ENCODE measurements at places on chromosomes 5 and 9. TPM values are rescaled to one million over a fixed set of nuclear protein-coding genes. Genes with fewer than 3 reads are reported as not detected.

DNA sequence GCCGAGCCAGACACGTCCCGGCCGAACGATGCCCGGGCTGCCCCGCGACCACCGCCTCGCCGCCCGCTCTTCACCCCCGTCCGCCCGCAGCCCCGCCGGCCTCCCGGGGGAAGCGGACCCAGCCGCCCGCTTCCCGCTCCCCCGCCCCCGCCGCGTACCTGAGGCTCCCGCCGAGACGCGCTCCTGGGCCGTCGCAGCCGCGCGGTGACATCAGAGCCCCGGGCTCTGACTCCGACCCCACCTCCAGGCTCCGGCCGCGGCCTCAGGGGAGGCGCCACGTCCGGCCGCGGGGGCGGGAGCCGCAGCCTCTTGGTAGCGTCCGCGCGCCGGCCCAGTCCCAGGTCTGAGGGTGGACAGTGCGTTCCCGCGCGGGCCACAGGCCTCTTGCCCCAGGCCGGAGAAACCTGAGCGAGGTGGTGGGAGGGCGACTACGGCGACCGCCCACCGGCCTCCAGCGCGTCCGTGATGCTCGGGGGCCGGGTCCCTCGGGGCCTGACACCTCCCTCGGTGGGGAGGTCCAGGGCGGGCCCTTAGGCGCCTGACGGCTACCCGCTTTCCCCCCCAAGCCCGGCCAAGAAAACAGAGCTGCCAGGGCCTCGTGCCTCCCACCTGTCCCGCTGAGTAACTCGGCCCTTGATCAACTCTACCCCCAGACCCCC is at the start of gene SHROOM1:
TSS of gene SHROOM1 (minus strand) at position 212 of the 659 bp plus-strand sequence. CDS start 4,507 bp downstream, outside the sequence.
- peak; percentile 65 for DNase-seq

Gene GEMIN5
- 17.0 TPM for total RNA-seq

GRCh38 chr5:122144236-122144635 is 14.9 kb downstream of the ZNF474 start:
- DNase-seq, result peak; percentile 65

DNA sequence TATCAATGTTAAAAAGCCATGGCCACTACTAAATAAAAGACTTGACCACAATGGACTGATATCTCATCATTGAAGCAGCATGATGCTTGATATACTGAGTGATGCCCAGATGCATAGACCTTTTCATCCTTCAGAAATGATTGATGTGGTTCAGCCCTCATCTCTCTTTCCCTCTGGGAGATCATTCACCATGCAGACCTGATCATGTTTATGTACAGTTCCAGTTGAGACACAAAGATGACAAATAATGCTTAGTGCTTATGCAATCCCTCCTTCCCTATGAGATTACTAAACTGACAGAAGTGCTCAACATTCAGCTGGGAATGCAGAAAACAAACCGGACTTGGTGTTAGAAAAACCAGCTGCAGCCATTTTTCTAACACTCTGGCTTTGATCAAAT is 91.9 kb upstream of the TLR4 start:
- DNase-seq, result no peak

Gene IL5
- total RNA-seq, result not detected

DNA sequence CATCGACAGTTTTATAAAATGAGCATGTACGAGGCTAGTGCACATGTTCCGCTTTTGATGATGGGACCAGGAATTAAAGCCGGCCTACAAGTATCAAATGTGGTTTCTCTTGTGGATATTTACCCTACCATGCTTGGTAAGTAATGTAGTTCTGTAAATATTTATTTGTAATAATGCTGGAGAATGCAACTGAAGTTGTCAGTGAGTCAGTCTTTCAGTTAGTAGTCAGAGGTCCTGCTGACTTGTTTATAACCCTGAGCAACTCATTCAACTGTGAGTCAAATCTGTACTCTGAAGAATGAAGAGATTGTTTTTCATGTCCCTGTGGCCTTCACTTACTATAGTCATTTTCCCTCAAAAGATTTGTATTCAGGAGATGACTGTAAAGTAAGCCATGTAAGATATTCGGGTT is 28.4 kb upstream of the GPR150 start:
- DNase-seq, result no peak

DNA sequence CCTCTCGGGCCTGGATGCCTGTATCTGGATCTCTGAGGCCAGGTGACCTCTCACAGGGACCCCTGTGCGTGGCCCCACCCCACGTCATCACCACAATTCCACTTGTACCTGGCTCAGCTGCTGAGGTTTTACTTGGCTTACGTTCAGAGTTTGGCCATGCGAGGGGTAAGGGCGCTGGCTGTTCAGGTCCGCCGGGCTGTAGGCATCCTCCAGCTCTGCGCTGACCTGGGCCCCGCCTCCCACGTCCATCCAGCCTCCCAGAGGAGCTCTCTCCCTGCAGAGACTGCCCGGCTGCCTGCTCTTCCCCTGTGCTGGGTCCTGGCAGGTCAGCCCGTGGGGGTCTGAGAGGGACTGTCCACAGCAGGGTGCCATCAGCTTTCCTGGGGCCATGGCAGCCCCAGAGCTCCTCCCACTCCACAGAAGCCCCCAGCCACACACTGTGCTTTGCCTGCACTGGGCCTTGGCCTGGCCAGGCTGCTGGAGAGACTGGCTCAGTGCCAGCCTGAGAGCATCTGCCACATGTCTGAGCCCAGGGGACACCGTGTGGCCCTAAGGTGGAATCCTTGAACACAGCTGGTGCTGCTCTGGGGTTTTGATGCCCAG is 43.6 kb downstream of the SLC6A3 start:
- DNase-seq, result no peak

DNA sequence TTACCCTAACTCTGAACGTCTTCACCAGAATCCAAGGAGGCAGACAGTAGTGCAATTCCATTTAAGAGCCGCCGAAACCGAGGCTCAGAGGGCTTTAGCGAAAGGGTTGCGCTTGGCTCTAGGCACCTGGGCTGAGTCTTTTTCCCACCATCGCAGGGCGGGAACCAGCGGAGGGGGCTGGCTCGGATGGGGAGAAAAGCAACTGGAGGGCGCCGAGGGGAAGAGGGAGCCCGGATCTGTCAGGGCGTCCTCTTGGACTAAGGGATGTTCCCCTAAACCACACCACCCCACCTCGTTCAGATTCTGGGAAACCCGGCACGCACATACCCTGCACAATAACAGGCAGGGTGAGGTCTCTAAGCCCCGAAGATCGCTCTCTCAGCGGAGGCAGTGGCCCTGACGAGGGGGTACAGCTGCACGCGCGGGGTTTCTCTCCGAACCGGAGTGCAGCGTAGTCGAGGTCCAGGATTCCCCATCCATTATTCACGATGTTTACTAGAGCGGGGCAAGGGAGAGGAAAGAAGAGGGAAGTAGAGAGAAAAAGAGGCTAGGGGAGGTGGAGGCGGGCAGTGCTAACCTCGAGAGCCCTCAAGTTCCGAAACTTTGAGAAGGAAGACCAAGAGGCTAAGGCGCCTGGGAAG is 1.3 kb upstream of the POU4F3 start:
- DNase-seq, result no peak

DNA sequence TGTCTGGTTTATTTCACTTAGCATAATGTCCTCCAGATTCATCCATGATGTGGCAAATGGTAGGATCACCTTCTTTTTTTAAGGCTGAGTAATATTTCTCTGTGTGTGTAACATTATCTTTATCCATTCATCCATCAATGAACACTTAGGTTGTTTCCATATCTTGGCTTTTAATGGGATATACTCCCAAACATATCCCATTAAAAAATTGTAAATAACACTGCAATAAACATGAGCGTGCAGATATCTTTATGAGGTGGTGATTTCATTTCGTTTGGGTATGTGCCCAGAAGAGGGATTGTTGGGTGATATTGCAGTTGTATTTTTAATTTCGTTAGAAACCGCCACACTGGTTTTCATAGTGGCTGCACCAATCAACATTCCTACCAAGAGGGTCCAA is 36.2 kb upstream of the UGCG start:
- no peak for DNase-seq

DNA sequence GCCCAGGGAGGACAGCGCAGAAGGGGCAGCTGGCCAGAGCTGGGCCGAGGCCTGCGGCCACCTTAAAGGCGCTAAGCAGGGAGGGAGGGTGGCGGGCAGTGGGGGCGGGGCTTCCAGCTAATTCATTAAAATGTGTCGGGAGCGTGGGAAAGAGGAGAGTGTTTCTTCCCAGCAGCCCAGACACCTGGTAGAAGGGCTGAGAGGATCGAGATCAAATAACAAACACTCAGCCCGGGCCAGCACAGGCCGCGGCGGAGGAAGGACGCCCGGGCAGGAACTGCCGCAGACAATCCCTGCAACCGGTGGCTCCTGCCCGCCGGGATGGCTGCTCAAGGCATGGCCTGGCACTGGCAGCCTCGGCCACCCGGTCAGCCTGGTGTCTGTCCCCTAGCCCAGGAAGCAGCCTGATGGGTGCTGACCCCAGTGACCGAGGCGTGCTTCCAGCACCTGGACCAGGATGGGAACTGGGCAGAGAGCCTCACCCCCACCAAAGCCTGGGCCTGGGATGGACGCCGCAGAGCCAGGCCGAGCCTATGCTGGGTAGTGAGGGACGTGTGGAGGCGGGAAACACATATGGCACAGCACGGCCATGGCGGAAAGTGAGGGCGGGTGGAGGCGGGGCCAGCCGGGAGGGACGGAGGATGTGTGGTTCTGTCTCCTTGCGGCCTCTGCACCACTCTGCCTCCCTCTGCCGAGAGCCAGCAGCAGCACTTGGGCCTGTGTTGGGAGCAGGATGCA is 3.2 kb upstream of the NRARP start:
- DNase-seq, result peak; percentile 72

- DNase-seq, result peak; percentile 83
Observed at GRCh38 chr9:114156657-114157421, 1.5 kb downstream of the COL27A1 start.

Gene STK32A
- 0.66 TPM for total RNA-seq

Gene PCDHA9
- 0.04 TPM for total RNA-seq

DNA sequence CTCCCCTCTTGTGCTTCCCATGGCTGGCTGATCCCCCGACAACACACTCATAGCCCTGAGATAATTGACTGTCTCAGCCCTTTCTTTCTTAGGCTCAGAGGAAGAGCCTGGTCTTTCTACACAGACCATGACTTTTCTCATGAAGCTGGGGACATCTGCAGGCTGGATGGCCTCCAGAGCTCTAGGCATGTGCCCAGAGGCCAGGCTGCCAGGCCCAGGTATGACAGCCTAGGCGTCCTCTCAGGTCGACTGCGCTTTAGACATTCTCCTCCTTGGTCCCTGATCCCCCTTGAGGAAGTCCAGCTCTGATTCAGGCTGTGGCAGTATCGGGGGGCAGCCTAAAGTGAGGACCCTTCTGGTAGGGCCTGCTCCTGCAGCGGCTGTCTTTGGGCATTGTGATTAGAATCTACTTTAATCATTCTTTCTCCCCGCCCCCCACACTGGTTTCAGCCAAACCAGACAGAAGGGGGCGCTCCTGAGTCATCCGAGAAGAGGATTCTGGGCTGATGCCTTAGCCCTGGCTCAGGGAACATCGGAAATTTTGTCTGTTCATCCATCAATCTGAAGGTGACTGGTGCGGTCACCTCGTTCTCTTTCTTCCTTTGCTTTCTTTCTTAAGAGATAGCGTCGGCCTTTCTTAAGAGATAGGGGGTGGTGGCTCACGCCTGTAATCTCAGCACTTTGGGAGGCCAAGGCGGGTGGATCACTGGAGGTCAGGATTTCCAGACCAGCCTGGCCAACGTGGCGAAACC is 66.5 kb upstream of the HSPA9 start:
- DNase-seq, result peak; percentile 54

- no peak for DNase-seq
Observed at GRCh38 chr5:15703901-15704300, 203.9 kb downstream of the FBXL7 start.

- DNase-seq, result no peak
Observed at GRCh38 chr5:123690821-123691220, 178.8 kb downstream of the CSNK1G3 start.

DNA sequence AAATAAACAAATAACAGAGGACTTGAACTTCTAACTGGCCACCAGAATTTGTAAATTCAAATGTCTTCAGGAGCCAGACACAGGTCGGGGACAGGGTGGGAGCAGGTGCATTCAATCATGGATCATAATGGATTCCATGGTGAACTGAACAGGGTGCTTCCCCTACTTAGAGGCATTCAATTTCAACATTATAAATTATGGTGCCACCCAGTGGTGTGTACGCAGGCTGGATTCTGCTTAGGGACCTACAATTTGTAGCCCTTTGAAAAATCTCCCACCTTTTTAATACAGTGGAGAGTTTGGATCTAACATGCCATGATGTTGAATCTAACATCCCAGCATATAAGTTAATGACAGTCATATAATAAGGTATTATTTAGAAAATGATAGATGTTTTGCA is 22.3 kb downstream of the KLF9 start:
- DNase-seq, result no peak

Gene RNF183
- 0.04 TPM for total RNA-seq

DNA sequence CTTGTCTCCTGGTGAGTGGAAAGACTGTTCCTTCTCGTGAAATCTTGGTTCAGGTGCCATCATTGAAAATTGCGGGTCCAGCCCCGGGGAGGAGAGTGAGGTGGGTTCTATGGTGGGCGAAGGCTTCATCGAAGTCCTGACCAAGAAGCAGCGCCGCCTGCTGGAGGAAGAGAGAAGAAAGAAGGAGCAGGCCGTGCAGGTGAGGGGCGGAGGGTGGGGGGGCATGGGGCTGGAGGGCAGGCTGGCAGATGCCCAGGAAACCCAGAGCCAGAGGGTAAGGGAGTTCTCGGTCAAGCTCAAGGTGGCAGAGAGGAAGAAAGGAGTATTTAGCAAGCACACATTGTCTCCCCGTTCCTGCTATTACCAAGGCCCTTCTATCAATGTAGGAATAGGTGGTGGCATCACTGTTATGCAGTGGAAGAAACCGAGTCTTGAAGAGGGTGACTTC is 24.3 kb upstream of the POMT1 start:
- peak; percentile 41 for DNase-seq

DNA sequence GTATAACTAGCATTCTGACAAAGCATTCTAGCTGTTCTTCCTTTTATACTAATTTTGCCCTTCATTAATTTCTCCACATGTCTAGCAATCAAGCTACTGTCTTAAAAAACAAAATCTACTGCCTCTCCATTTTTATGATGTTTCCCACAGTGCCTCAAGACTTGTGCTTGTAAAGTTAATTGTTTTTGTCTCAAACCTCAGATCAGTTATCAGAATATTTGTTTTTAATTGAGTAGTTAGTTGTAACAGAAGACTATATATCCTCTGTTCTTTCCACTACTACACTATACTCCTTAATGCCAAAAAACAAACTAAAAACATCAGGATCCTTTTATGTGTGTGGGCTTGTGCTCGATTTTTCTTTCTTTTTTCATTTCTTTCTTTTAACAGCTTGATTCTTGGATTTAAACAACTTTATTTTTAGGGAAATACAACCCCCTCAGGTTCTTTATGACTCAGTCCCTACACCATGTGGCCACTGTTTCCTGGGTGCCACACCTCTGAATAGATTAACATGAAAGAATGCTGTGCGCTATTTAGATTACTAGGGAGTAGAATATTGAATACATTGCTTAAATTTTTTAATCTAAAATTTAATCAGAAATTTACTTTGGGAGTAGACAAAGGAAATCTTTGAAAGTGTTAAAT is 1.2 kb downstream of the ASPN start:
- peak; percentile 80 for DNase-seq

Gene TRAF1
- 3.2 TPM for total RNA-seq

Gene CEP72
- 3.0 TPM for total RNA-seq
